GM13977 (cell line): ENCODE measurements at places on chromosomes 11 and 22.

DNA sequence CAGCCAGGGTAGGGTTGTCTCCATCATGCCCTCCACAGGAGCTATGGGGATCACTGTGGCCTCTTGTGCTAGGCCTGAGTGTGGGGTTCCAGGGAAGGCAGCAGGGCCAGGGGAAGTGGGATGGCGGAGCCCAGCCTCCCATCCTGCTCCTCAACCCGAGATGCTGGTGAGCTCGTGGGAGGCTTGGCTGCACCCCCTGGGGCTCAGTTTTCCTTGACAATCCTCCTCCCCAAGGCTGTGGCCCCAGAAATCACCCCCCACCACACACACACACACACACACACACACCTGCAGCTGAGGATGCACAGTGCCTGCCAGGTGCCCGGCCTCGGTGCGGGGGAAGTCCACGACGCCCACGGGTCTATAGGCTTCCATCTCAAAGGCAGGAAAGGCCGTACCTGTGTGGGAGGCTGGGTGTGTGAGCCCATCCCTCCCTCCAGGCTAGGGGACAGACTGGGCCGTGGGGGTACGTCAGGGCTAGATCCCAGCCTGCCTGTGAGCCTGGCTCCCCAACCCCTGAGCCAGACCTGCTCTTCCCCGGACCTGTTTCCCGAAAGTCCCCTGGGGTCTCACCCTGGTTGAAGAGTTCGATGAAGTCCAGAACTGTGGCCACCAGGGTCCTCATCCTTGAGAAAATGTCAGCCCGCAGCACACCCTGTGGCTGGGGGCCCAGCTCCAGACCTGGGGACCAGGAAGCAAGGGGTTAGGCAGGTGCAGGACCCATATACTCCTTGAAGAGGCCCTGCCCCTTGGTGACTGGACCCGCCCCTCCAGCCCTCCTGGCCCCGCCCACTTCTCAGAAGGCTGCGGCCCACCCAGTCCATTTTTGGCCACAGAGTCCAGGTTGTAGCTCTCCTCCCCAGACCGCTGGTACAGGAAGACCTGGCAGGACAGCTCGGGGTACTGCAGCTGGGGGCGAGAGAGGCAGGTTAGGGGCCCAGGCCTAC is 5.2 kb upstream of the TBX10 start:
- no peak for DNase-seq

- DNase-seq: no peak
Observed at GRCh38 chr11:5899534-5899933, 6.5 kb downstream of the OR52E5 start.

GRCh38 chr11:121089566-121089965 is 11.5 kb upstream of the TECTA start:
- DNase-seq: no peak

DNA sequence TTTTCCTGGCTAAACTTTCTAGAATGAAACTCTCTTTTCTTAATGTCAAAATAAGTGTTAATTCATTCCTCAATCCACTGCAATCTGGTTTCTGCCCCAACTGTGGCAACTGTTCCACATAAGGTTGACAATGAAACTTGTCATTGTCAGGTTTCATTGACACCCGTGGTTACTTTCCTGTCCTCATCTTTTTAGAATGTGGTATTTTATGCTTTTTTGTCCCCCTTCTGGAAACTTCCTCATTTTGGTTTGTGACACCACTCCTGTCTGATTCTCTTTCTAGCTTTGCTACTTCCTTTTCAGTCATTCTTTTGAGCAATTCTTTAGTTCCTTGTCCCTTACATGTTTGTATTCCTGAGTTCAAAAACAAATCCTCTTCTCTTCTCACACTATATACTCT is 7.5 kb upstream of the PDE3B start:
- DNase-seq: no peak

DNA sequence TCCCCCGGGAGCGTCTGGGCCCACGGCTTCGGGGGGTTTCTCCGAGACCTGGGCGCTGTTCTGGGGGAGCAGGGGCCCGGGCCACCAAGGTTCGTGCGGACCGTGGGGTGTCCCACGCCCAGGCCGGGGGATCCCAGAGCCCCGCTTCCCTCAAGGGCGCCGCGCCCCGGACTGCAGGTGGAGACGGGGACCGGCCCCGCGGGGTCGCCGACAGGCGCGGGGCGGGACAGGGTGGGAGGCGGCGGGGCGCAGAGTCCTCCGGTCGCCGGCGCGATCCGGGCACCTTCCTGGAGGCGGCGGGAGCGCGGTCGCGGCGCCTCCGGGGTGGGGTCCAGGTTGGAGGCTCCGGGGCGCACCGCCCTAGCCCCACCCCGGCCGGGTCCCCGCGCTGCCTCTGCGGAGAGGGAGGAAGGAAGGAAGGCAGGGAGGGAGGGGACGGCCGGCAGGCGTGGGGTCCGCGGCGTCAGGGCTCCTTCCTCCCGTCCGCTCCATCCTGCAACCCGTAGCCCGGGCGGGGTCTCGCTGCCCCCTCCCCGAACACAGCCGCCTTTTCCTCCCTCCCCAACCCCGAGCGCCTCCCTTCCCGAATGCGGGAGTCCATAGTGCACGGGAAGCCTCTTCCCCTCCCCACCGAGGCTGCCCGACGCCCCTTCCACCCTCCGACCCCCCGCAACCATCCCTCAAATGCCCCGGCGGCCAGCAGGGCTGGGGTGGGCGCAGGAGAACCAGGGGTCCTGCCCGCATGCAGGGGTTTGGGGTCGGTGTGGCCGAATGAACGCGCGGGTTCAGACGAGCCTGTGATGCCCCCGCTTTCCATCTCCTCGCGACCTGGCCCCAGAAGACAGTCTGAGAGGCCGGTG is 4.3 kb upstream of the ZBED4 start:
- DNase-seq: no peak

DNA sequence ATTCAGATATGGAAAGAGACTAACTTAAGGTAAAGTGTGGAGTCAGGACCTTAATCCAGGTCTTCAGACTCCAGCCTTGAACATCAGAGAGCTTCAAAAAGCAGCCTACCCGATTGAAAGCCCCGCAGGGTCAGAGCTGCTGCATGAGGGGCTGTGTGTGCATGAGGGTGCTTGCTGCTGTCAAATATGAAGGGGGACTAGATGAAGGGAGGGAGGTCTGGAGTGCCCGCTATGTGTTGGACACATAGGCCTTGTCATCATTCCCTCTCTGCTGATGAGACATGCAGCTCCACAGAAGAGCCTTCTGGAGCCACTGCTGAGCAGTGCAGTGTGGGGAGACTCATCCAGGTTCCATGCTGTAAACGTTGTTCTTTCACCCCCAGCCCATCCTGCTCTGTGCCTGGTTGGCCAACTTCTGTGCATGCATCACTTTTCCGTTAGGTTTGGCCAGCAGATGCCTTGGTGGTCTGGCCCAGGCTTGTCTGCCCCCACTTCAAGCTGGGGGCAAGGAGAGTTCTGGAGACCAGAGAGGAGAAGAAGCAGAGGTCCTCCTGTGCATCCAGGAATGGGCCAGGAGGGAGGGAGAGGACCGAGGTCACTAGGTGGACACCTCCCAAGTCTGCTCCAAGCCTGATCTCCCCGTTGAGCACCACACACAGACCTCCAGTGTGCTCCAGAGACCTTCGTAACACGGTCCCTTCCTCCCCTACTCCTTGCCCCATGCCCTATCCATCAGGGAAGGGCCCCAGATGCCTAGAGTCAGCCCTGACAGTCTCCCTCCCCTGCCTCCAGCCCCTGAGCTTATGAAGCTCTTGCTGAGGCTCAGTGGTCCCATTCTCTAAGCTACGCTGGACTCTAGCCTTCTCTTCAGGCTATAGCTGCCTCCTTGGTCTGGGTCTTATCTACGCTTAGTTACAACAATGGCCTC is 32.0 kb downstream of the LRRC32 start:
- DNase-seq: no peak

- DNase-seq: no peak
Observed at GRCh38 chr11:2173150-2173693, 1.6 kb upstream of the TH start.

- no peak for DNase-seq
Observed at GRCh38 chr11:30314625-30315024, 8.3 kb upstream of the ARL14EP start.

- DNase-seq: no peak
Observed at GRCh38 chr22:30636226-30637077, 871 bp downstream of the SLC35E4 start.

- no peak for DNase-seq
Observed at GRCh38 chr11:350723-351255, 18.5 kb upstream of the B4GALNT4 start.

GRCh38 chr11:5992604-5993251 is 5.9 kb upstream of the OR52L1 start:
- peak; percentile 43 for DNase-seq

- no peak for DNase-seq
Observed at GRCh38 chr11:122137078-122137793, 21.2 kb upstream of the BLID start.

DNA sequence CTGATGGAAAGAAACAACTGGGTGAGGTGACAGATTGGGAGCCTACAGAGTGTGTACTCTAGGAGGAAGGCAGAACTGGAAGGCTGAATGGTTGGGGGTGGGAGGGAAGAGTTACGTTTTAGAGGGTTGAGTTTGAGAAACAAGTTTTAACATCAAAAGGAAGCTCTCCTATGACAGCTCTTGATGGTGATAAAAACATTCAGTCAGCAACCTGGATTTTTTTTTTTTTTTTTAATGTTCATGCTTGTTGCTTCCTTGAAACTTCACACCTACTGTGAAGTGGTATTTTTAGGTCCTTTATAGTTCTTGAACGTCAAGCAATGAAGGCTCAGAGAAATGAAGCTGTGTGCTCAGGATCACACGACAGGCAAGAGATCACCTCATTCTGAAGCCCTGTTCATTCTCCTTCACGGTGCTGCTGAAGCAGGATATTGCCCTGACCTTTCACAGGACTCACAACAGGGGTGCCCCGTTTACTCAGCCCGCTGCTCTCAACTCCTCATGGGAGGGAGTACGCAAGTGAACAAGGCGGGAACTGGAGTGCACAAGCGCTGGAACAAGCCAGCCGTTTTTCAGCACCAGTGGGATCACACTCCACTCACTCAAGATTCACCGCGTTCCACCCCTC is 1.6 kb upstream of the TMEM109 start:
- DNase-seq: no peak

GRCh38 chr22:24188705-24189248 is 7.5 kb downstream of the SUSD2 start:
- DNase-seq: no peak

- DNase-seq: no peak
Observed at GRCh38 chr11:65919573-65920371, 546 bp downstream of the DRAP1 start.

GRCh38 chr11:14259186-14259784 is 99.7 kb downstream of the RRAS2 start:
- no peak for DNase-seq

DNA sequence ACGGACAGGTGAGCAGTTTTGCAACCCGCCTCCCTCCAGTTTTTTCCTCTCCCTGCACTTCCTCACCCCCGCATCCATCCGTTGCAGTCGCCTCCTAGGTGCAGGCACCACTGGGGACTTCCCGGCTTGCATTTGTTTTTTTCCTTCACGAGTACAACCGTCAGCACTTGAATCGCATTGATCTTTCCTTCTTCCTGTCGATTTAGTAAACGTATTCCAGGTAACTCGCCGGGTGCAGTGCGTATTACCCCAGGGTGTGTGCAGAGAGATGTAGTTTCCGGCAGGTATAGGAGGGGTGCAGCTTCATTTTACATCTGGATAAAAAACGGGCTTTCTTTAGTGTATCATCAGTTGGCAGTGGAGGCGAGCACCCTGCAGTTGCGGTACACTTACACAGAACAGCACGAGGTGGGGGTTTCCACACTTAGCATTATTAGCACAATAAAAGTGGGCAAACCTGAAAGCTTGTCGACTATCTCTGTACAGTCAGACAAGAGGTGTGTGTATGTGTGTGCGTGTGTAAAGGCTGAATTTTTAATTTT is at the start of gene SORL1-AS1:
Gene SORL1-AS1 (minus strand): TSS at position 359 of the 542 bp plus-strand sequence.
- peak; percentile 58 for DNase-seq

DNA sequence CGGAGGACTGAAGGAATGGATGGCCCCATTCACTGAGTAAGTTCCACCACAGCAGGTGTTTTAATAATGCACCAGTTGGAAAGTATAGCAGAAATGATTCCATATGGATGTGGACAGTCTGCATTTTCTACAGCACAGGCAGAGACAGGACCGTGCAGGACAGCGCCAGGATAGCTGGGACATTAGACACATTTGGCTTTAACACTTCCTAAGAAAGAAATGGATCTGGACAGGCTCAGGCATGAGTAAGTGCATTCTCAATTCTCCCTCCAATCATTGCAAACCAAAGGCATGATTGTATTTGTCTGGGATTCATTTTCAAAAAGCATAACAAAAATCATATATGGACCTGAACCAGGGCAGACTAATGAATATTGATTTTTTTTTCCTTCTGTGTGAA is 233.0 kb upstream of the POU2AF2 start:
- no peak for DNase-seq

GRCh38 chr11:14318581-14318981 is 40.4 kb downstream of the RRAS2 start:
- no peak for DNase-seq

DNA sequence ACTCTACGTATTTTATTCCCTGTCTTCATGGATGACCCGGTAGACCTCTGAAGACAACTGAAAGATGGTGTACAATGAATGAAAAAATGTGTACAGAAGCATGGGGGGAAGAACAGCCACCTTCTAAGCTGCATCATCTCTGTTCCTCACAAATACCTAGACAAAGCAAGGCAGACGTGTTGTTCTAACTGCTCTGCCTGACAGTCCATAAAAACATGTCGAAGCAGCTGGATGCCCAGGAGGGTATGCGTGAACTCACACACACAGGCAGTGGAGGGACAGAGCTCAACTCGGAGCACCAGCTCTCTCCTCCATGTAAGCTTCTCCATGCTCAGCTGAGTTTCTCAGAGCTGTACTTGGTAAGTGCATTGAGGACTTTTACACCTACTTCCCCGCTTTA is 327.4 kb downstream of the CTTN start:
- no peak for DNase-seq

- no peak for DNase-seq
Observed at GRCh38 chr11:45173064-45173463, 26.6 kb downstream of the PRDM11 start.

DNA sequence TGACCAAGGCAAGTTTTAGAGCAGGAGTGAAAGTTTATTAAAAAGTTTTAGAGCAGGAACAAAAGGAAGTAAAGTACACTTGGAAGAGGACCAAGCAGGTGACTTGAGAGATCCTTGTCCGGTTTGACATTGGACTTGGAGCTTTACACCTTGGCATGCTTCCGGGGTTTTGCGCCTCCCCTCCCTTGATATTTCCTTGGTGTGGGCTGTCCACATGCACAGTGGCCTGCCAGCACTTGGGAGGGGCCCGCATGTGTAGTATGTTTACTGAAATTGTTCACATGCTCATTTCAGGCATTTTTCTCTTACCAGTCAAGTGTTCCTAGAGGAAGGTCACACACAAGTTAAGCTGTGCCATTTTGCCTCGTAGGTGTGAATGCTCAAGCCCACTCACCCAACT is 19.0 kb upstream of the THRSP start:
- DNase-seq: no peak

GRCh38 chr11:20353829-20354434 is 9.6 kb upstream of the HTATIP2 start:
- DNase-seq: peak; percentile 33

- no peak for DNase-seq
Observed at GRCh38 chr11:13256216-13256615, 21.4 kb upstream of the BMAL1 start.
